GM04503 (cell line): ENCODE measurements at places on chromosomes 12 and 14.
A peak's percentile ranks its signal among the peaks of the same experiment; 100 is the strongest.

GRCh38 chr12:219891-220352 lies 6.0 kb upstream of the SLC6A12 start:
- DNase-seq = no peak

DNA sequence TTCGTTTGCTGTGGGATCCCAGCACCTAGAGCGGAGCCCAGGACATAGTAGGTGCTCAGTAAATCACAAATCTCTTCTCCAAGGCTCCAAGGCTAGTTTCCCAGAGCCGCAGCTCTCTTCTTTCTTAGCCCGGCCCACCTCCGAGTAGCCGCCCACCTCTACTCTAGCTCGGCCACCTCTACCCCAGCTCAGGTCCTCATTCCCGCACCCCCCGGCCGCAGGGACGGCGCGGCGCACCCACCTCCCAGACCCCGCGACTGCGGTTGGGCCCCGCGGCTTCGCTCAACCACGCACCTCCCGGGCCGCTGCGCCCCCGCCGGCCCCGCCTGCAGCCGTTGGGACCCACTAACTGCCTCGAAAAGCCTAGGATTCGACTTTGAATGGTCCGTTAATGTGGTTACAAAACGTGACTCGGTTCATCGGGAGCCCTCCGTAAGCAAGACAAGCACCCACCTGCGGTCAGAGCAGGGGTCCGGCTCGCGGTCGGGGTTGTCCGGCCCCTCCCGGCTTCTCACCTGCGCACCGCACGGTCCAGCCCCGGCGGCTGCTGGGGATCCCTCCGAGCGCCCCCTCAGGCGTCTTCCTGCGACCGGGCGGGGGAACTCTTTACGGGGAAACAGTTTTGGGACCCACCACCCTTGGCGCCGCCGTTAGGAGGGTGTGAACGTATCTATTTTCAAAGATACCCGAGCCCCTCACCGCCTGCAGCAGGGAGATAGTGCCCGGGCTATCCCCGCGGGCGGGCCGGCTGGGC lies at the start of gene SLC2A14:
TSS of gene SLC2A14 (minus strand) at position 350 of the 754 bp plus-strand sequence. CDS start 3,035 bp downstream, outside the sequence.
- DNase-seq = no peak

DNA sequence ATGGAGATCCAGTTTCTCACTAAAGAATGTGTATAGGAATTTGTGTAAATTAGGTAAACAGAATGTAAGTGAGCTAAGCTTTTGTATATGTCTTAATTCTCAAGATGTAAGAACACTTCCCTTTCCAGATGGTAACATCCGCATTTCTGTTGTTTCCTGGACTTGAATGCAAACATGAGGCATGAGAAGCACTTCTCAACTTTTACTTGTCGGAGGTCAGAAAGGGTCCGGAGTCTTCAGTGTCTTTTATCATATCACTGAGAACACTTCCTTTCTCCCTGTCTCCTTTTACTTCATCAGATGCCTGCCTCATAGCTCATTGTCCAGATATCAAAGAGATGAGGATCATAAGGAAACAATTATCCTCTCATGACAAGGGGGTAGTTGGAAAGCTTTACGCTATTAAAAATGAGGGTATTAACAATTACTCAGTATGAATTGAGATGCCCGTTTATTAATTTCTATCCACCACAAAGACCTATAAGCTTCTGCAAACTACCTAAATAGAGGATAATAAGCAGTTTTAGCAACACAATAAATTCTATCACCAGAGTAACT lies 214.1 kb upstream of the FLRT2 start:
- no peak for DNase-seq

- no peak for DNase-seq
Measured at GRCh38 chr14:104147346-104148125, 9.1 kb downstream of the KIF26A start.

- no peak for DNase-seq
Measured at GRCh38 chr14:68784226-68784910, 8.5 kb downstream of the ZFP36L1 start.

DNA sequence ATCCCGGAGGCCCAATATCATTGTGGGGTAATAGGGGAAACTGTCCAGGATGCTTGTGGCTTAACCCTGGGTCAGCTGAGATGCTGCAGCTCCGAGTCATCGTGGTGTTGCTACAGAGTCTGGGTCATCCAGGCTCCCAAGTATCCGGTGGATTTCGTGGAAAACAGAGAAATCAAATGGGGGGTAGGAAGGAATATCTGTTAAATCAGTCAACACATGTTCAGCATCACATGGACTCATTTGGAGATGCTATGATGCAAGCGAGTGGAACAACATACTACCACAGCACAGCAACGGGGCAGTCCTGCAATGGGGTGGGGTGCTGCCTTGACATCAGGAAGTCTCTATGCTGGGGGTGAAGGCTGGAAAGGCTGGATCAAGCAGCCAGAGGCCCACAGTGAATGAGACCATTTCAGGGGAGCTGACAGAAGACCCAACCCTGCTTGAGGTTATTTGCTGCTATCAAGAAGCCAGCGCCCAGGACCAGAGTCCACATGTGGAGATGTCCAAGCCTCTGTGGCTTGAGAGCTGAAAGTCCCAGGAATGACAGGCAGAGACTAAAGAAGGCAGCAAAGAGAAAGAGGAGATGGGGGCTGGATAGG lies 22.9 kb downstream of the VDR start:
- peak; percentile 99 for DNase-seq

DNA sequence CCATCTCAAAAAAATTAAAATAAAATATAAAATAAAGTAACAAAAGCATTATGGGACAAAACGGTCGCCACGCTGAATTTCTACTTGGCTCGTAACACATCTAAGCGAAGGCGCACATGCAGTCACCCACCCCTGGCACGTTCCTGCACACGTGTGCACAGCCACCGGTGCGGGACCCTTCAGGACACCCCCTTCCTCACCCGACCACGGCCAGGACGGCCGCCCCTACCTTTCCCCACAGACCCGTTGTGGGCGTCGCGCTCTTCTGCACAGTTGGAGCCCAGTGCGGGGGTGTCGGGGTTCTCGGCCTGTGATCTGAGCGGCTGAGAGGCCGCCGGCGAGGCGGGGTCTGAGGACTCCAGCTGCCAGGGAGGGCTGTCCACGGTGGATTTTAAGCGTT lies 44.4 kb upstream of the GPR68 start:
- DNase-seq = no peak

DNA sequence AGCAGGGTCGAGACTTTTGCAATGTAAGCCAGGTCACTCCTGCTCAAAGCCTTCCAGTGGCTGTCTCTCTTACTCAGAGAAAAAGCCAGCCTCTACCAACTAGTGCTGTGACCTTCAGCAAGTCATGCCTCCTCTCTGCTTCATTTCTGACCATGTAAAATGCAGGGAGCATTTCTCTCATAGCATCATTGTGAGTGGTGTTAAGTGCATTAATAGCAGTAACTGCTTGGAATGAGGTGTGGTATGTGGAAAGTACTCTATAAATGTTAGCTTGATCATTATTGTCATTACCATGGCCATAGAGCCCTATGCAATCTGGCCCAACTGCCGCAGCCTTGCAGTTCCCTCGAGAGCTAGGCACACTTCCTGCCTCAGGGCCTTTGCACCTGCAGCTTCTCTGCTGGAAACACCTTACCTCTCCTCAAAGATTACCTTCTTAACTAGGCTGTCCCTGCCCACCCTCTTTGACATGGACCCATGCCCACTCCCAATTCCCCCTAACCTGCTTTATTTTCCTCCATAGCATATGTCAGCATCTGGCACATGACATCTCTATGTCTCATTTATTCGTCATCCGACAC lies 10.9 kb downstream of the PLEKHD1 start:
- DNase-seq = no peak

DNA sequence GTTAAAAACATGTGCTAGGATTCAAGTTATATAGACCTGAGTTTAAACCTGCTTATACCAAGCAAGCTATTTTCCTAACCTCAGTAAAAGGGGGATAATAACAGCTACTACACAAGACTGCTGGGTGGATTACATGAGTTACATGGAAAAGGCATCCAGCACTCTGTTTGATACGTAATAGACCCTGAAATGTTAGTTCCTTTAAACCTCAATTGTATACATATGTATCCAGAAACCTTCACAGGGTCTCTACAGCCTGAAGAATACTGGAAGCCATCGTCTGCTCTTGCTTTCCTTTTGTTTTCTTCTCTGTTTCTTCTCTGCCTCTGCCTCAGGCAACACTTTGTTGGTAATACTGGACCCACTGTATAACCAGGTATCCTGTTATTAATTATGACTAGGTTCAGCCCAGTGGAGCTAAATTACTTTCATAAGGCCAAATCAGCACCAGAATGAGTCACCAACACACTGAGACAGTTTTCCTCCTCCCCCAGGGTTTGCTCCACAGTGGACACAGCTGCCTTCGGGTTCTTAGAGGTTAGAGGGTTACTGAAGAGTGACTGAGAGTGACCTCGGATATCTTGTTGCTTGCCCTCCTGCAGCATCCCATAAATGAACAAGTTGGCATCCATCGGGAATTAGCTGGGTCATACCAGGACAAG lies 127.1 kb downstream of the CAPZA3 start:
- peak; percentile 58 for DNase-seq

GRCh38 chr14:63438065-63438757 lies 105.0 kb downstream of the PPP2R5E start:
- DNase-seq = peak; percentile 92

DNA sequence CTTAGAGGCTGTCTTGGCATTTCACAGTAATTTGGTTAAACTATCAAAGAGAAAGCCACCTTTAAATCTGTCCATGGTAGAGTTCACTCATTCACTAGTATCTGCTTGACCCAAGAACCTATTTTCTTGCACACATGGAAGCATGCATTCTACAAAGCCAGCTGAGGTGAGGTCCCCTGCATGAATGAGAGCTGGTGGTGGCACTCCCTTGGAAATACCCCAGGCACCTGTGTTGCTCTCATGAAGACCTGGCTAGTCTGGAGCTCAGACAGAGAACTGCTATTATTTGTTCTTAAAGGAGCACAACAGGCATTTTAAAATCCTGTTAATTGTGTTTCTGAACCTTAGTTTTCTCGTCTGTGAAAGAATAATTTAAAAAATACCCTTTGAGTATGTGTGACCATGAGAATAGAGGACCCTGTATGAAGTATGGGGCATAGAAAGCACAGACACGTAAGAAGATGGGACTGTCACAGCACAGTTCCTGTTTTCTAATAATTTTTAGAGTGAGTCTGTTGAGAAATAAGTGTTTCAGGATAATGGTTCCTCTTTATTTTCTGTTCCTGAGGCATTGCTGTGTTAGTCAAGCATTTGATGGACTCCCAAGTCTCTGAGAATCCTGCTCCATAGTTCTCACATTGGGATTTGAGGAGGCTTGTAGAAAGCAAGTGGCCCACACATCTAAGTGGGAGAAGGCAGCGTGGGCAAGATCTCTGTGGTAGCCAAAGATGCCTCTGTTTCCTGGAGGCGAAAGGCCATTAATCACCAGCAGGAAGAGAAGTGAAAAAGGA lies 10.9 kb downstream of the RGS6 start:
- DNase-seq = no peak

DNA sequence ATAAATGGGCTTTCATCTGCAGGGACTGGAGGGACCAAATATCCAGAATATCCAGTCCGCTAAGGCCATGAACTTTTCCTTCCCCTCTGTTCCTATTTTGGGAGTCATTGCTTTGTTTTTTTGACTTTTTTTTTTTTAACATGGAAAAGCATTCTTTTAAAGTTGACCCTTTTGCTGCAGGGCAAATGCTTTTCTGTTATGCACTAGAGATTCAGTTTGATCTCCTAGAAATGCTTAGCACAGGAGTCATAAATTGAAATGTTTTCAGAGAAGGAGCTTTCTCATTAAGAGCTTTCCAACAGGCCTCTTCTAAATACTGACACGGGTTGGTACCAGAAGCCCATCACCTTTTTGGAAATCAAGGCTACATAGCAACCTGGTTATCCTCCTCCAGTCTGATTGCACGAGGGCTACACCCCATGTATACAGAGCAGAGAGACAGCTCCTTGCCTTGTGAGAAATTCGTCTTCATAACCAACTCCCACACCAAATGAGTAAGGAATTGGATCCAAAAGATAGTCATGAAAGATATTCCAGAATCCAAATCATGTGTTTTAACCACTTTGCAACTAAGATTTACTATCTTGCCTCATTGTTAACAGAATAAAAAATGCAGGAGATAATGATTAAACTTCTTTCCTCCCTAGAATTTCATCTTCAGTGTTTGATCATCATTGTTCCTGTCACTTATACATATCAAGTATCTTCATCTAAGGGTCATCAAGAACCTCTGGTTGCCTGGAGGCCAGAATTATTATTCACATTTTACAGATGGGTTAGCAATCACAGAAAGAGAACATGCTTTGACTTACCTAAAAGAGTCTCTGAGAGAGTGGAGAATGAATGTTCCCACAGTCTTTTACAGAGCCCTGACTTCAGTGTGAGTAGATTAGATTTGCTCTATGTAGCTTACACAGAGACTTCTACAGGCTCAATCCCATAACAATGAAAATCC lies 389.4 kb downstream of the ZFP36L1 start:
- no peak for DNase-seq

GRCh38 chr12:18975933-18976332 lies 153.6 kb upstream of the PLEKHA5 start:
- no peak for DNase-seq

- DNase-seq = no peak
Measured at GRCh38 chr12:93180566-93180965, 197.2 kb upstream of the NUDT4 start.

GRCh38 chr12:10033783-10034545 lies 3.5 kb downstream of the CLEC9A start:
- DNase-seq = no peak

DNA sequence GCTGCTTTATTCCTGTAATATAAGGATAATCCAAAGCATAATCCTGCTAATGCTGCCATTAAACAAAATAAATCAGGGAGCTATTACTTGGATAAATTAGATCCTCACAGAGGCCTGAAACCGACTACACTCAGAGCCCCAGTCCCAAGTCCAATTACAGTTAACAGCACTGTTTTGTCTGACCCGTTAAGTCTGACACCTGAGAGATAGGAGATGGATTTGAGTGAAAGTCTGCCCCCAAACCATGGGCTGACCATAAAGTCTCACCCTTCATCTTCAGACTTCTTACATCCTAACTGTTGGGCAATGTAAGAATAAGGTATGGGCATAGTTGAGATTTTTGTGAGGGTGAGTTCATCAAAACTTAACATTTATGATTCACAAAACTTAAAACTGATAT lies 181.7 kb downstream of the PLCZ1 start:
- DNase-seq = no peak

GRCh38 chr12:106144847-106145246 lies 6.1 kb upstream of the NUAK1 start:
- DNase-seq = no peak

GRCh38 chr12:57764662-57765002 lies 2.2 kb downstream of the CYP27B1 start:
- DNase-seq = no peak

- no peak for DNase-seq
Measured at GRCh38 chr14:79552778-79553177, 658.5 kb downstream of the DIO2 start.

- no peak for DNase-seq
Measured at GRCh38 chr12:65208964-65209654, 39.7 kb downstream of the LEMD3 start.

- DNase-seq = no peak
Measured at GRCh38 chr12:32024884-32025592, 65.8 kb downstream of the RESF1 start.

GRCh38 chr14:99812892-99813291 lies 19.7 kb downstream of the EML1 start:
- DNase-seq = no peak

- DNase-seq = no peak
Measured at GRCh38 chr12:16096273-16096849, 181.1 kb downstream of the SLC15A5 start.
